ENCODE measurements at places on chromosomes 12 and 14. TPM values are rescaled to one million over a fixed set of nuclear protein-coding genes. Genes with fewer than 3 reads are reported as not detected.

DNA sequence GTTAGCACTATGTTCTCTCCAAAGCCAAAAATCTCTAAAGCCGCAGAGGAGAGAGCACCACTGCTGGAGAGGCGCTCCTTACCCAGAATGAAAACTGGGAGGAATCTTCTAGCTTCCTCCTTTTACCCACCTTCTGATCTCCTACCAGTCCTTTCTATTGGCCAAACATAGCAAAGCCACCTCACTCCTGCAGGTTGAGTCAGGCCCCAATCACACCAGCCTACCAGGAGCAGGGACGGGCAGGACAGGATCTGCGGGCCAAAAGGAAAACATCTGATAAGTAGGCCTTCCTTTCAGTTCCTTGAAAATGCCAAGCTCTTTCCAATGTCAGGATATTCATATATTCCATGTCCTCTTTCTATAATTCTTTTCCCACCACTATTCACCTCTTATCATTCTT, 197.7 kb upstream of the CNOT2 start:
- no peaks in the 10 kb centered on the region for H3K36me3 ChIP-seq
- no peaks in the 10 kb centered on the region for H3K4me1 ChIP-seq
- H3K27me3 ChIP-seq: no peaks in the 10 kb centered on the region
- no peak overlapping the region for H3K27ac ChIP-seq

DNA sequence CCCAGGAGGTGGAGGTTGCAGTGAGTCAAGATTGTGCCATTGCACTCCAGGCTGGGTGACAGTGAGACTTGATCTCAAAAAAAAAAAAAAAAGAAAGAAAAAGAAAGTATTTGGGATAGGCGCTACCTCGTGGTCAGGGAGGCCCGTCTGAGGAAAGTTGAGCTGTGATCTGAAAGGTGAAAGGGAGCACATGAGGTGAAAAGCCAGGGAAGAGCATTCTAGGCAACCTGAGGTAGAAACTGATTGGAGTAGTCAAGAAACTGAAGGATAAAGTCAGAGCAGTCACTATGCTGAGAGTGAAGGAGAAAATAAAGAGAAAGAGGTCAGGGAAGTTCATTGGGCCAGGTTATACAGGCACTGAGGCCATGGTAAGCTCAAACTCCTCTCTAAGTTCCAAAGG, 7.7 kb downstream of the ANAPC5 start:
- H3K27me3 ChIP-seq: no peaks in the 10 kb centered on the region
- no peak overlapping the region for H3K4me3 ChIP-seq
- no peak for DNase-seq
- peaks cover 10% of the 10 kb centered on the region for H3K36me3 ChIP-seq
- H3K27ac ChIP-seq: peak overlapping the region; percentile 55
- no peaks in the 10 kb centered on the region for H3K4me1 ChIP-seq

DNA sequence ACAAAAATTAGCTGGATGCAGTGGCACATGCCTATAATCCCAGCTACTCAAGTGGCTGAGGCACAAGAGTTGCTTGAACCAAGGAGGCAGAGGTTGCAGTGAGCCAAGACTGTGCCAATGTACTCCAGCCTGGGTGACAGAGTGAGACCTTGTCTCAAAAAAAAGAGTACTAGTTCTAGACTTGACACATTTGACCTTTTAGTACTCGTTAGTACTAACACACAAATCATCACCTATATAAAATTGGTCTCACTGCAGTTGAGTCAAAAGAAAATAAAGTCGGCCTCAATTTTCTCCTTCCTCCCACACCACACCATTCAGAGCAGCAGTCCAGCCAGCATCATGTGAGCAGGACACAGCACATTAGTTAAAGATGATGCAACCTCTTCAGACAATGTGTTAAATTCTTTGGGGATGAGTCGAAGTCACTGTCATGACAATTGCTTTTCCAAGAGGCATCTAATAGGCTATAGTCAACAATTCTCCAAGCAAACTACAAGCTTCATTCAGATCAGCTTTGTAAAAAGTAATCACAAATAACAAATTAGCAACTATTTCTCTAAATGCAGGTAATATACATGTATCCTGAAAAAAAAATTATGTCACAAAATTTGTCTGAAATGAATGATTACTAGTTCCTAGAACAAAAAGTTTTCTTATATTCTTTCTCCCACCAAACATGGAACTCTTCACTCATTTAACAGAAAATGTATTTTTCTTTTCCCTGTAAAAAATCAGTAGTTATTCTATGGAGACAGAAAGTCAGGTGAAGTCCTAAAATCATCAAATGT, 55.6 kb downstream of the CLIP1 start:
- no peak overlapping the region for H3K4me3 ChIP-seq
- H3K27ac ChIP-seq: peak overlapping the region; percentile 87
- peaks cover 6% of the 10 kb centered on the region for H3K36me3 ChIP-seq
- H3K4me1 ChIP-seq: no peaks in the 10 kb centered on the region
- DNase-seq: no peak

DNA sequence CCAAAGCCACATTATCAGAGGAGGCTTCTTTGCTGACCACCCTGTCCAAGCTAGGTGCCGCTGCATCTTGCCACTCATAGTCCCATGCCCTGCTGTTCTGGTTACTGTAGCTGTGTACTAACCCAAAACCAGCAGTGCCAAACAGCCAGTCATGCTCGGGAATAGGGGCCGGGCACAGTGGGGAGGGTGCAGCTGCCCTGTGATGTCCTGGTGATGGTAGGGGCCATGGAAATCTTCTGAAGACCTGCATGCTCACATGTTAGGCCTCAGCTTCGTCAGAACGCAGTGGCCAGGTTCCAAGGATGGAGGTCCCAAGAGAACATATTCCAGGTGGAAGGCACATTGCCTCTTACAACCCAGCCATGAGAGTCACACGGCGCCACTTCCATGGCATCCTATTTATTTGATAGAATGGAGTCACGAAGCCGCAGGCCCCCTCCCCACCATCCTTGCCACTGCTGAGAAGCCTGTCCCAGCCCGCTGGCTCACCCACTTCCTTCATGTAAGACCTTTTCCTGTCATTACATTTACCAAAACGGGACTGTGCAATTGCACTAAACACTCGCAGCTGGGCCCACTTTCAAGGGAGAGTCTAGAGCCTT, 48.5 kb downstream of the FAM222A start:
- H3K27ac ChIP-seq: no peak overlapping the region
- H3K4me1 ChIP-seq: no peaks in the 10 kb centered on the region
- DNase-seq: peak; percentile 31
- no peak overlapping the region for H3K4me3 ChIP-seq
- no peaks in the 10 kb centered on the region for H3K36me3 ChIP-seq

GRCh38 chr14:73633116-73634010, 11.4 kb upstream of the DNAL1 start:
- H3K4me1 ChIP-seq: no peaks in the 10 kb centered on the region
- peak; percentile 32 for DNase-seq
- no peaks in the 10 kb centered on the region for H3K27me3 ChIP-seq
- H3K27ac ChIP-seq: no peak overlapping the region
- no peaks in the 10 kb centered on the region for H3K36me3 ChIP-seq

DNA sequence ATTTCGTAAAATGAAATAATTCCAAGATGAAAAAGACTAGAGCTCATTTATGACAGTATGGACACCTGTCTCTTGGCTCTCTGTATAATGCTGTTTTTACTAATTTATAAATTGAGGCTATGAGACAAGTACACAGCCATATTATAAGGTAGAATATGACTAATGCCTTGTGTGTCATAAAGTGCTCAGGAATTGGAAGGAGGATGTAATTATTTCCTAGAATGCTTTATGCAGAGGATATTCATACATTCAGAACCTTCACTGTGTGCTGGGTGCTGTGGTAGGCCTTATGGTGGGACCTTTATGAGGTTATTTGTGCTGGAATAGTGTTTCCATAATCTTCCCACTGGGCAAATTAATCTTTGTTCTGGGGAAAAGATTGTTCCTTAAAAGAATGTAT, 13.3 kb downstream of the PCNX1 start:
- peaks cover 7% of the 10 kb centered on the region for H3K4me1 ChIP-seq
- no peak for DNase-seq
- H3K27me3 ChIP-seq: no peaks in the 10 kb centered on the region
- H3K36me3 ChIP-seq: no peaks in the 10 kb centered on the region
- no peak overlapping the region for H3K4me3 ChIP-seq

- no peak overlapping the region for H3K4me3 ChIP-seq
- no peaks in the 10 kb centered on the region for H3K36me3 ChIP-seq
- no peak for DNase-seq
- no peaks in the 10 kb centered on the region for H3K4me1 ChIP-seq
- no peak overlapping the region for H3K27ac ChIP-seq
Observed at GRCh38 chr12:3792623-3793288, 39.8 kb upstream of the CRACR2A start.

GRCh38 chr14:89027097-89027740, 202.8 kb downstream of the TTC8 start:
- H3K27me3 ChIP-seq: no peaks in the 10 kb centered on the region
- H3K4me1 ChIP-seq: peaks cover 6% of the 10 kb centered on the region
- no peaks in the 10 kb centered on the region for H3K36me3 ChIP-seq
- no peak overlapping the region for H3K27ac ChIP-seq
- H3K4me3 ChIP-seq: peak overlapping the region; percentile 38

DNA sequence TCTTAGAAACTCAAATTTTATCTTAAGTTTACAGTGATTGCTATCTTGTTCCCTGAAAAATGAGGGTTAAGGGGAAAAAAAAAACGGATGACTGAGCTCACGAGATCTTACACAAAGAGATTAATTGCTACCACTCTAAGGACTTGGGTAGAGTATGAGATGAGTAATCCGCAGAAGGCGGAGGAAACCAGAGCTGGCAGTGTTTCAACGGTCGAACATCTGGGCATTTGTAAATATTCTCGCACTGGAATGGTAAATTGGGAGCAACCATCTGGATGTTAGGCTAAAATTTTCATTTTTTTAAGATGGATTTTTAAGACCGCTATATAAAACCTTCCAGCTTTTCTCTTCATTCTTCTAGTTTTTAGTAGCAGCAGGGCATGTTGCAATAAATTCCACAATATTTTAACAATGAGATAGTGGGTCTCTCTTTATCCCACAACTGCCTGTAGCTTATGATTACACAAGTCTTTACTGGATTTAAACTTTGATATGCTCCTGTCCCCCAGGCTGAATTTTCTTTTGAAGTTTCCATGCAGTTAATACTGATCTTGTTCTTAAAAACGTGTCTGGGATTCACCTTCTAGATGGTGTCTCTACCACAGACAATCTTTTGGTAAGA, 1324.1 kb downstream of the AACS start:
- no peaks in the 10 kb centered on the region for H3K36me3 ChIP-seq
- no peak for DNase-seq
- no peak overlapping the region for H3K27ac ChIP-seq
- no peak overlapping the region for H3K4me3 ChIP-seq

GRCh38 chr12:127516467-127516866, 750.5 kb upstream of the TMEM132C start:
- no peaks in the 10 kb centered on the region for H3K4me1 ChIP-seq
- no peaks in the 10 kb centered on the region for H3K27me3 ChIP-seq
- DNase-seq: no peak
- no peaks in the 10 kb centered on the region for H3K36me3 ChIP-seq

PEX5 gene
- total RNA-seq: 62.6 TPM

OASL gene
- 1.0 TPM for total RNA-seq

Measured in breast epithelium (tissue), 4 donors.